ENCODE measurements at places on chromosomes 2 and 18.

DNA sequence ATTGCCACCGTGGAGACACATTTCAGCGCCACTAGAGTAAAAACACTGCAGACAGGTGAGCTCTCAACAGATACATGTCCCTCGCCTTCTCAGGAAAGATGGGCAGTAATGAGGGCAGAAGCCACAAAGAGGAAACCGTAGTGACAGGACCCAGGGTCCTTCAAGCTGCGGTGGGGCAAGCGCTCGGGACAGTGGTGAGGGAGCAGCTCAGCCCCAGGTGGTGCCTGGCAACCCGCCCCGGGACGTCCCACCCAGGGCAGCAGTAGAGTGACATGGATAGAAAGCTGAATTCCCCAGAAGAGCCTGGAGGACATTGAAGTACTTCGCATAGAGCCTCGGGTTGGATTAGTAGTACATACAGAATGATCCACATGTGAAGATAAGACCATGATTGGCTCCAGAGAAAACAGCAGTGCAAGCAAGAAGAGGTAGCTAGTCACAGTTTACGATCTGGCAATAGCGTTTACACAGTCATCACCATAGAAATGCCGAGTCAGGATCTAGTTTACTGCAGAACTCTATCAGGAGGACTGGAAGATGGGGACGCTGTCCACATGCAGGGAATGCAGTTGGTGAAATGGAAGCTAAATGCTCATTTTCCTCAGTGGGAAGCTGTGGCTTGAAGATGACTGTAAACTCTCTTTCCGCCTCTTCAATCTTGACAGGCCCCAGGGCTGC lies 37.4 kb upstream of the ALPP start:
- DNase-seq = no peak

- DNase-seq = no peak
Measured at GRCh38 chr18:13141209-13141608, 77.4 kb upstream of the LDLRAD4 start.

GRCh38 chr2:98297817-98298682 lies 48.2 kb upstream of the CNGA3 start:
- no peak for DNase-seq

DNA sequence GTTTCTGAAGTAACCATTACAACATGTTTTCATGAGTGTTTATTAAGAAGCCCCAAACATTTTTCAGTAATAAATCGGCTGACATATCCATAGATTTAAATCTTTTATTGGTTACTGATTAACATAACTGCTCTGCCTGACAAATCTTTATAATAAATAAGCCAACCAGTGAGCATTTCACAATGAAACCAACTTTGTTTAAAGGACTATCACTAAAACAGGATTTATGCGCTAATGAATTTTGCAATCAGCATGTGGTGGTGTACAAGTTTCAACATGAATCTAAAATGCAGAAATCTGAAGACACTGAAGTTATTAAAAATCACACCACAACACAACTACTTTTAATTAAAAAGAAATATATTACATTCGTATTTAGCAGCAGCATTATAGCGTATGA lies 166.7 kb downstream of the MEIS1 start:
- DNase-seq = no peak
